ENCODE measurements at places on chromosomes 5 and 9.

DNA sequence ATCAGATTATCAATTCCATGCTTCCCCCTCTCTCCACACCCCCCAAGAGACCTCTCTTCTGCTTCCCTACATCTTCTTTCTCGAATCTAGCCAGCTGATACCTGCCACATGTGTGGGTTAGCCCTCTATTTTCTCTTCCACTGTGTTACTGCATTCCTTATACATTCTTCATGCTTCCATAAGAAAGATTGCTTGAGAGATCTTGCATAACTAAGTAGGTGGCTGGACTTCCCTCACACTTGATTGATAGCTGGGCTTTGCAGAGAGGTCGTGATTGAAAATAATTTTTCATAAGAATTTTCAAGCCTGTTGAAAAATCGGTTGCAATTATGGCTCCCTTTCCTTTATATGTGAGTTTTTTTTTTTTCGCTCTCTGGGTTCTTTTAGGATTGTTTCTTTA lies 33.0 kb upstream of the PANK3 start:
- no peak for DNase-seq

DNA sequence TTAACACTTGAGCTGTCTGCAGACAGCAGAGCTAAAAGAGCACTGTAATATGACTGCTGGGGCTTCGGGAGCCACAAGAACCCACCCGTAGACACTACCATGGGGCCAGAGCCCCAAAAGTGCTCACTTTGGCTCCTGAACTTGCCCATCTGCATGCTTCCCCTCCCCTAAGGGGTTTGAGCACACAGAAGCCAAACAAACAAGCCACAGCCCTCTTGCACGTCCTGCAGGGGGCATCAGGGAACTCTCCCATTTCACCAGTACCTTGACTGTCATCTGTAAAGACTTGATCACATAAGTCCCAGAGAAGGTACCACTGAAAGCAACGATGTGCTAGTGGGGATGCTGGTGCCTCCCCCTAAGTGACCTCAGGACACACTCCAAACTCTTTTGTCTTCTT lies 681.8 kb downstream of the SEMA5A start:
- DNase-seq, result no peak

DNA sequence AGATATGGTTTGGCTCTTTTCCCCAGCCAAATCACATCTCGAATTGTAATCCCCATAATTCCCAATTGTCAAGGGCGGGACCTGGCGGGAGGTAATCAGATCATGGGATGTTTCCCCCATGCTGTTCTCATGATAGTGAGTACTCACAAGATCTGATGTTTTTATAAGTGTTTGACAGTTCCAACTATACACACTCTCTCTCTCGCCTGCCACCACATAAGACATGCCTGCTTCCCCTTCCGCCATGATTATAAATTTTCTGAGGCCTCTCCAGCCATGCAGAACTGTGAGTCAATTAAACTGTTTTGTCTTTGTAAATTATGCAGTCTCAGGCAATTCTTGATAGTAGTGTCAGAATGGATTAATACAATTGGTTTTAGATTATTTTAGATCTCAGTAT lies 475.7 kb upstream of the CYLC2 start:
- DNase-seq, result no peak

GRCh38 chr9:131997779-131998178 lies 81.9 kb downstream of the MED27 start:
- no peak for DNase-seq

GRCh38 chr9:76216161-76216649 lies 178.0 kb downstream of the RFK start:
- DNase-seq, result no peak

Data from NCI-H187 treated with DMSO at 0.1 percent for 48 hours (cell line).